T-helper 17 cell (primary cell): ENCODE measurements at places on chromosomes 1 and 21. TPM values are rescaled to one million over a fixed set of nuclear protein-coding genes. Genes with fewer than 3 reads are reported as not detected.

DNA sequence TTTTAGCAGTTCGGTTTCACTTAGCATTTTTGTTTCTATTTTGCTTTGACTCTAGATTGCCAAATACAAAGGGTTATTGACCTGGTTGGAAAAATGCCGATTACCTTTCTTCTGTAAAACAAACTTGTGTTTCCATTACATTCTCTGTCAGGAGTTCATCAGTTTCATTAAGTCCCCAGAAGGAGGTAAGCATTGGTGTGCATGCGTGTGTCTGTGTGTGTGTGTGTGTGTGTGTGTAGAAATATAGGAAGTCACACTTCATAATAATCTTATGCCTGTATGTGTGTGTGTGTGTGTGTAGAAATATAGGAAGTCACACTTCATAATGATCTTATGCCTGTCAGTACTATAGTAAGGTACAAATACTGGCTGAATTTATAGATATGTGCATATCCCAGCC, 10.0 kb downstream of the RGSL1 start:
- no peak for DNase-seq

Gene LIN28A
- total RNA-seq = not detected

DNA sequence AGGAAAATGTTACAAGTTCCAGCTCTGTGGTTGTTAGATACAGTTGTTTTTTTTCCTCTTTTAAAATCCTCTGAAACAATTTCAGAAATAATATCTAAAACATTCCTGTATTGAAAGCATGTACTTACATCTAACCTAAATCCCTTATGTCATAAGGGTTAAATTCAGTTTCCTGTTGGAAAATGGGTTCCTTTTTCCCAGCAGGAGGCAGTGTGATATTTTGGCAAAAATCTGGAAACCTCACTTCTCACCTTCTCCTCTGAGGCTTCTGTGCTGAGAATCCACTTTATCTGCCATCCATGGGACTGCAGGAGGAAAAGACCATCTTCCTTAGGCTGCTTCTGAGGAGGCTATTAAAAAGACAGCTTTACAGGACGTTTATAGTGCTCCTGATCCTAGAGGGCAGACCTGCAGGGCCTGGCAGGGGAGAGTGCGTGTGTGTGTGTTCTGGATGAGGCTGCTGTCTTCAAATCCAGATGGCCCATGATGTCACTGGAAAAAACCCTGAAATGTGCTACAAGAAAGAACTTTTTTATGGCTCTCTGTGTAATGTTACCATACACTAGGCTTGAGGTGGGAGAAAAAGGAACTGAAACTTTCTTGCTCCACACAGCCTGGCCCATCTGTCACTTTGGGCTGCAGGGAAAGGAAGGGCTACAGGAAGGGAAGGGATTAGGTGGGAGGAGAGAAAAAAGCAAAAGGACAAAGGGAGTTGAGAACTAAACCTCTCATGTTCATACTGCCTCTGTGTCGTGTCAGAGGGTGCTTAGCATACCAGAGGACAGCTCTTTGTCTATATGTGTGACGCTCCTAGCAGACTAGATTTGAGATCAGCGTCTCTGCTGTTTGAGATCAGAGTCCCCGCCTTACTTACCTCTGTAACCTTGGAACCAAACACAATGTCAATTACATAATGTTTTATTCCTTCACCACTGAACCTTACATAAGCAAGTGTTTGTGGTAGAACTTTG, 379.2 kb upstream of the SPAG17 start:
- DNase-seq = no peak

DNA sequence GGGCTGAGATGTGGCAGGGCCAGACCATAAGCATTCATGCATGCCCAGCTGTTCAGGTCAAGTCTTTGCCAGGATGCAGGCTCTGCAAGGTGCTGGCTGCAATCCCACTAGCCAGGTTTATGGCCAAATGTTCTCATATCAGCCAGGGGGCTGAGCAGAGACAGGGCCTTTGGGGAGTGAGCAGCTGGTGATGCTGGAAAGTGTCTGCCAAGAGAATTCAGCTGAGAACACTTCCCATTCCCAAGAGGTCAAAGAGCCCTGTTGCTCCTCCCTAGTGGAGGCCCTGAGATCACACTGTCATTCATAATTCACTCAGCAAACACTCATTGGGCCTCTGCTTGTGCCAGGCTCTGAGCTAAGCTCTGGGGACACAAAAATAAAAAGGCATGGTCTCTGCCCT, 150.3 kb downstream of the DMRTA2 start:
- no peak for DNase-seq

Gene TEX38
- not detected for total RNA-seq

GRCh38 chr1:220999872-221000863, 120.9 kb downstream of the HLX start:
- DNase-seq = no peak

DNA sequence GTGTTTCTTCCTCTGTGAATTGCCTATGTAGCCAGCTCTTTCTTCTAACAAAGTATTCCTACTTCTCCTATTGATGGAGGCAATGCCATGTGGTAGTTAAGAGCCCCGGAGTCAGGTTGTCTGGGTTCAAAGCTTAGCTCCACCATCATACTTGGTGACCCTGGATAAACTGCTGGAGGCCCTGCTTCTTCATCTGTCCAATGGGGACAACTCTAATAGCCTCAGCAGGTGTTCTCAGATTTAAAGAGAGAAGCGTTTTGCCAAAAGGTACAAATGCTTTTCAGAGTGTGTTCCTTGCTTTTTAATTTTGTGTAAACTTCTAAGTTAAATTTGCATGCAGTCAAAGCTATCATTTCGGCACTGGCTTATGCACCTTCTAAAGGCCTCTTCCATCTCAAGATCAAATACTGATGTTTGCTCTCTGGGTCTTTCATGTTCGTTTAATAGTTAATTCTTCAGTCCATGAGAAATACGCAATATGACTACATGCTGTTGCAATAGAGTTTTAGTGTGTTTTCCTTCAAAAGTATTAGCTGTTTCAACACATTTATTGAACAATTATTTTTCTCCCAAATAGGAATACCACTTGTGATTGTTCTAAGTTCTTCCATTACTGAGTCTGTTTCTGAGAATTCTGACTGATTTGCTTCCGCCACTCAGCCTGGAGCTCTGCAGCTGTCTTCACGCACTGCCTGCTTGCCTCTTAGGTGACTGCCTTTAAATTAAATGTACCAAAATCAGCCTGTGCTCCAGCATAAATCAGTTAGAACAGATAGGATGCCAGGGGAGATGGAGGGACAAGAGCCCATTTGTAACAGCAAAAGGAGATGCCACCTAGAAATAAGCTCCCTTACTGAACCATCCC, 75.6 kb downstream of the CAPZB start:
- no peak for DNase-seq

Gene CFHR3
- not detected for total RNA-seq

Gene HES5
- not detected for total RNA-seq

GRCh38 chr1:7042322-7043190, 257.3 kb downstream of the CAMTA1 start:
- DNase-seq = no peak

Gene IFI44L
- total RNA-seq = 21.0 TPM

Gene PLPP3
- total RNA-seq = not detected

DNA sequence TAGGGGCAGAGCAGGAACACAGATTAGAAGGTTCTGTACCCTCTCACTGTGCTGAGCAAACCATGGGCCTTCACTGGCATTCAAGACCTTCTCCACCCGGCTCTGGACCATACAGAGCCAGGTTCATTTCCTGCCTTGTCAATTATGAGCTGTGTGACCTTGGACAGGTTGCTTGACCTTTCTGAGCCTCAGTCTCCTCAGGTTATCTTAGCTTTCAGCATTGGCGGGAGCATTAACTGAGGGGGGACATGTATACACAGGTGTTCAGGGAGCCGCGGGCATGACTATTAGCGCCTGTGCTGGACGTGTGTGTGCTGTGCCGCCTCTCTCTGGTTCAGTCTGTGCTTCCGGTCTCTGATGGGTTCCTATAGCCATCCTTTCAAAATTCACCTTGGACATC, 32.1 kb downstream of the HTR6 start:
- DNase-seq = no peak

Gene RNF186
- total RNA-seq = not detected

DNA sequence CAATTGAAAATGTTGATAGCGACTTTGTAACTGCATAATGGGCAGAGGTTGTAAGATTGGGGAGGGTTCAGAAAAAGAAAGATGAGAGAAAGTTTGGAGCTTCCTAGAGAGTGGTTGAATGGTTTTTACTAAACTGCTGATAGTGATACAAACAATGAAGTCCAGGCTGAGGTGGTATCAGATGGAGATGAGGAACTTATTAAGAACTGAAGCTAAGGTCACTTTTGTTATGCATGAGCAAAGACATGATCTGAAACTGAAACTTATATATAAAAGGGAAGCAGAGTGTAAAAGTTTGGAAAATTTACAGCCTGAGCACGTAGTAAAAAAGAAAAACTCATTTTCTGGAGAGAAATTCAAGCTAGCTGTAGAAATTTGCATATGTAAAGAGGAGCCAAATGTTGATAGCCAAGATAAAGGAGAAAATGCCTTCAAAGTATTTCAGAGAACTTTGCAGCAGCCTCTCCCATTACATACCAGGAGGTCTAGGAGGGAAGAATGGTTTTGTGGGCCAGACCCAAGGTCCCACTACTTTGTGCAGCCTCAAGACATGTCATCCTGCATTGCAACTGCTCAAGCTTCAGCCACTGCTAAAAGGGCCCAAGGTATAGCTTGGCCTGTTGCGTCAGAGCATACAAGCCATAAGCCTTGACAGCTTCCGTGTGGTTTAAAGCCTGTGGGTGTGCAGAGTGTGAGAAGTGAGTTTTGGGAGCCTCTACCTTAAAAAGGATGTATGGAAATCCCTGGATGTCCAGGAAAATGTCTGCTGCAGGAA, 843.9 kb downstream of the AMY1C start:
- no peak for DNase-seq

GRCh38 chr1:168613038-168613451, 36.6 kb downstream of the XCL1 start:
- no peak for DNase-seq

DNA sequence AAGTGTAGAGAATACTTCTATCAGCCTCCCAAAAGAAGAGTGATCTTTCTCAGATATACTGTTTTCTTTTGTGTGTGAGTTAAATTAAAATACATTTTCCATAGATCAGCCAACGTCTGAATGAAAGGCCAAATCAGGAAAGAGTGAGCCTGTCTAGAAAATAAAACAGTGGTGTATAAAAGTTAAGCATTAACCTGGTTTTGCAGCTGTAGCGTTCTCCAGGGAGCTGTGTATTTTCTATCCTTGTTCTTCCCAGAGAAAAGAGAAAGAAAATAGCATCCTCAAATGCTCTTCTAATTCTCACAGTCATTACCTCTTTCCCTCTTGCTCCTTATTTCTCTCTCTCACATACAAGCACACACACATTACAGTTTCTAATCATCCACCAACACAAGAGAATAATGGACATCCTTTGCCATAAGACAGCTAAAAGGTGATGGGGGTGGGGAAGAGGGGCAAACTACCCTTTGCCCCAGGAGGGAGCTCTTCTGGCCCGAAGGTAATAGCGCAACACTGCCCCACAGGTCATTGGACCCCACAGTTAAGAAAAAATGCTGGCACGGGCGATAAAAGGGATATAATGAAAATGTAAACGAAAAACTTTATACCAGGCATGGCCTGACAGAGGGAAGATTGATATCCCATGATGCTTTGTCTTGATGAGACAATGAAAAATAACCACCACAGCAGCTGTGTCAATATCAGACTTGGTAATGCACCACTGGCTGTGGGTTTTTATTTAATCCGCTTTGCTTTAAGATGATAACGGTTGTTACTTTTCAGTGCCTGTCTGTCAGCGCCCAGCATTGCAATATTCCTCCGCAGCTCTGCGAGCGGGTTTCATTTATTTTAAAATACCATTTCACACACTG, 150.3 kb downstream of the NUF2 start:
- no peak for DNase-seq

Gene FAM76A
- total RNA-seq = 25.9 TPM

DNA sequence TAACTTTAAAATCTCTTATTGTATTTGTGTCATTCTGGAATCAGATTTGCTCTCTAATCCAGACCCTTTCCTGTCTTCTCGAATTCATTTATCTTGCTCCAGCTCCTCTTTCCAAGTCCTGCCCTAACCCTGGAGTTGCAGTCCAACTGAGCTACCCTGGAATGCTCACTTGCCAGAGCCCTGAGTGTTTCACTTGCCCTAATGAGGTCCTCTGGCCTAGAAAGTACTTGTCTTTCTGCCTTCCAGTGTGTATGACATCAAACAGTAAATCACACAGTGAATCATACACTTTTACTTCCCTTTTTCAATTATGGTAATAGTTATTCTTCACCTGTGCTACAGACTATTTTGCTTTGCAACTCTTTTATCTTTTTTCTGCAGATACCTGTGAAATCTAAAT, 96.9 kb downstream of the NEK7 start:
- DNase-seq = no peak

Gene KCNA3
- total RNA-seq = 115 TPM

GRCh38 chr1:186896211-186896610, 67.5 kb downstream of the PLA2G4A start:
- no peak for DNase-seq

DNA sequence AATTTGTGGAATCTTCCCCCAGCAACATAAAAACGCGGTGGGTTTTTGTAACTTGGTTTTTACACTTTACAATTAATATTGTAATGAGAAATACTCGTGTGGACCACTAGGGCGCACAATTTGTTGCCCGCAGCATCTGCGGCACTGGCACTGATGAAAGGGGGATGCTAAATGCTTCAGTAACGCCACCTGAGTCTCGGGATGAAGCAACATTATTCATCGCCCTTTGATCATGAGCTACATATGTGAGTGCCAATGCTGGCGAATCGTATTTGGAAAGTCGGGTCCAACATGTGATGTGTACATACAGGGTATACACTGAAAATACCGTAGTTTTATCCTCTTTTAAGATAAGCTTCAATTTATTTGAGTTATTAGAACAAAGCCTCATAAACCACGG, 34.2 kb upstream of the COX20 start:
- peak; percentile 16 for DNase-seq

Gene CHRM3
- 0.02 TPM for total RNA-seq

DNA sequence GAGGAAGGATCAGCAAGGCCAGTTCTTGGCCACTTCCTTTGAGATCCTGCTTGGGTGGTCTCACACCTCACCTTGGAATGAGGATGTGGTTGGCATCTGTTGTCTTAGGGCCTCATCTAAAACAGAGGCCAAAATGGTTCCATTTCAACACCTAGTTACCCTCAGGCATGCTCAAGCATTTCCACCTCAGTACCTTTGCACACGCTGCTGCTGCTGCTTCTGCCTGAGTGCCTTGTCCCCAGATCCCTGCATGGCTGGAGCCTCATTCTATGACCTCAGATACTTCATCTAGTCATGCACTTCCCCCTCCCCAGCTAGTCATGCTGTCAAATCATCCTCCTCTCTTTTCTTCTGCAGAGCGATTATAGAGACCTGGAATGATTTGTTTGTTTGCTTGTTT, 86.8 kb downstream of the ACTL8 start:
- no peak for DNase-seq

Gene AMIGO1
- total RNA-seq = 6.2 TPM

Gene CD5L
- total RNA-seq = not detected

Gene CYP4X1
- not detected for total RNA-seq

GRCh38 chr21:33325222-33326067, 675 bp downstream of the IFNAR1 start:
- DNase-seq = peak; percentile 61

DNA sequence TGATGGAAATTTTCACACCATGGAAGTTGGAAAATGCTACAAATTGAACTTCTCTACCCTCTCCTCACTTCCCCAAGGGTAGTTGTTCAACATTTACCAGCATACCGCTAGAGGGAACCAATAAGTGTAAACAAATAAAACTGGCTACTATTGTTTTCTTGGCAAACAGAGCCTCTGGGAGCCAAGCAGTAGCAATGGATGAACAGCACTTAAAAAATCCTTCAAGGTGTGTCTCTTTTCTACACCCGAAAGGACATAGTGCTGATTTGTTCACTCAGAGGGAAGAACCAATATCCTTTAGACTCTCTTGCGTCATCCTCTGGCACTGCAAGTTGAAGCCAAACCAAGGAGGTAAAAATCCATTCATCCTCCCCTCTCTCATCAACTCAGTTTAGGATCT, 161.5 kb downstream of the TBX15 start:
- DNase-seq = no peak
